Hematopoietic multipotent progenitor cell treated with erythropoietin and hydrocortisone succinate and interleukin-3 and kit ligand, for 17 days (in vitro differentiated cells): ENCODE measurements at places on chromosomes 3 and 15.

GRCh38 chr3:175155172-175155571 lies 296.0 kb downstream of the NAALADL2 start:
- no peak for DNase-seq

- DNase-seq, result no peak
Observed at GRCh38 chr3:129552287-129553050, 9.5 kb downstream of the H1-8 start.

DNA sequence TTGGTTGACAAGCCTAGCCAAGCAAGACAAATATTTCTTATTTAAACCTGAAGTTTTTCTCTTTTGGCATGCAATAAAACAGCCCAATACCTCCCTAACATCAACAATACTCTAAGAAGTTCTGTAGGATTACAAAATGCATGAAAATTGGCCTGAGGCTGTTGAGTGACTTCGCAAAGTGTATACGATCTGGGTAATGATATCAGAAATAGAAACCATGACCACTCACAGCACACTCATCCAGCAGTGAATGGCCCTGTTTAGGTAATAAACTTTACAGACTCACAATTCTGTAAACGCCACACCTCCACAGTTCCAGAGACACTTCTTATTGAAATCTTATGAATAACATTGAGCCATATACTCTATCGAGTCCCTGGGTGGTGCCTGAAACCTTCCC lies 83.0 kb upstream of the NAALADL2 start:
- DNase-seq, result no peak

DNA sequence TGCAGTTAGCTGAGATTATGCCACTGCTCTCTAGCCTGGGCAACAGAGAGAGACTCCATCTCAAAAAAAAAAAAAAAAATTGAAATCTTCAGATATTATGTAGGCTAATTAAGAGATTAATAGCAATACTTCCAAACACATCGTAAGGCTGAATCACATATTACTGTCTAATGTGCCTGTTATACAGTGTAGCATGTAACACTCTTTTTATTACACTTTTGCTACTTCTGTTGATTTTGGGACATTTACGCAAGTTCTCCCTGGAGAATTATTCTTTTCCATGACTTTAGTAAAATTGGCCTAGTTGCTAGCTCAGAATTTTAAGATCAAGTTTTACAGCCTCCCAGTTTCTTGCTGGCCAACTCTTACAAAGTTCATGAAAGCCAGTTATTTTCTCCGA lies 605.2 kb downstream of the NAALADL2 start:
- DNase-seq, result no peak

- DNase-seq, result no peak
Observed at GRCh38 chr15:39885099-39885777, 34.8 kb downstream of the GPR176 start.

DNA sequence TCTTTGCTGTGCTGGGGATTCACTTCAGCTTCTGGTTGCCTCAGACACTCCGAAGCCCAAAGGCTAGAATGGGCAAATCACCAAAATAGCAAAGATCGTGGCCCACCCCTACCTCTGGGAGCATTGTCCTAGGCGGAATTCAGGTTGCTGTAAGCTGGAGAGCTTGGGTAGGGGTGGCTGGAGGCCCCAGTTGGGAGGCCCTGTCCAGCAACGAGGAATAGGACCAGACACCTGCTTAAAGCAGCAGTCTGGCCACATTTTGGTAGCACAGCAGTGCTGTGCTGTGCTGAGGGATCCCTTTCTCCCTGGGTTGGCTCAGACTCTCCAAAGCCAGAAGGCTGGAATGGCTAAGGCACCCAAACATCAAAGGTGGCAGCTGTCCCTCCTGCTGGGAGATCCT lies 99.3 kb downstream of the CLDN1 start:
- no peak for DNase-seq

DNA sequence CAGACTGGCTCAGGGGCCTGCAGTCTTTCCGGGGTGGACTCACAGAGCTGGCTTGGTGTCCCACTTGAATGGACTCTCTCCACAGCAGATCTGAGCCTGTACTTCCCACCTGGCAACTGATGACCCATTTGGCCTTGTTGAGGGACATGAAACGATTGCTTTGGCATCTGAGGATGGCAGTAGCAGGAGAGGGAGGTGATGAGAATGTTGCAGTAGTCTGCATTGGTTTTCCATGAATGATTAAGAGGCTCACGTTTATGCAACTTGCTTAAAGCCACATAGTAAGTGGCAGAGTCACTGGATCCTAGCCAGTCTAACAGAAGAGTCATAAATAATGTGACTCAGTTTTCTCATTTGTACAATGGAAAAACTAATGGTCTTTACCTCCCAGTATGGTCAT lies 21.9 kb downstream of the IL20RB start:
- no peak for DNase-seq

DNA sequence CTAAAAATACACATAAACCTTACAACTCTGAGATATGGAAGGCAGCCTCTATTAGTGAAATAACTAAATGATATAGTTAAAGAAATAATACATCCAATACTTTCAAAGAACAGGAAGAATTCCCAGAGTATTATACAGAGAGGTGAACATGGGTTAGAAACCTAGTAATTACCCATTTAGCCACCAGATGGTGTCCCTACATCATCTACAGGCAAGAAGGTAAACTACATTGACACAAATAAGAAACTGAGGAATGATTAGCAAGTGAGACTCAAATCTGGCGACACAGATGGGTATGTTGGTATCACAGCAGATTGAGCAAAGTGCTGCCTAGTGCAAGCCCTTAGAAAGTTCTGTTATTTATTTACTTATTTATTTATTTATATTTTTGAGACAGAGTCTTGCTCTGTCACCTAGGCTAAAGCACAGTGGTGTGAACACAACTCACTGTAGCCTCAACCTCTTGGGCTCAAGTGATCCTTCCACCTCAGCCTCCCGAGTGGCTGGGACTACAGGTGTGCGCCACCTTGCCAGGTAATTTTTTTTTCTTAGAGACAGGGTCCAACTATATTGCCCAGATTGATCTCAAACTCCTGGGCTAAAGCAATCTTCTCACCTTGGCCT lies 28.2 kb downstream of the NEK4 start:
- DNase-seq, result peak; percentile 61

- no peak for DNase-seq
Observed at GRCh38 chr15:76140074-76140464, 80.3 kb downstream of the TMEM266 start.

GRCh38 chr15:80619680-80620079 lies 75.4 kb upstream of the ABHD17C start:
- DNase-seq, result no peak

GRCh38 chr3:21056293-21056692 lies 694.7 kb downstream of the ZNF385D start:
- no peak for DNase-seq

- no peak for DNase-seq
Observed at GRCh38 chr3:48222616-48223513, at the start of gene CAMP. Gene CAMP (plus strand): TSS chr3:48223495. CDS start chr3:48223512, 17 bp downstream.

DNA sequence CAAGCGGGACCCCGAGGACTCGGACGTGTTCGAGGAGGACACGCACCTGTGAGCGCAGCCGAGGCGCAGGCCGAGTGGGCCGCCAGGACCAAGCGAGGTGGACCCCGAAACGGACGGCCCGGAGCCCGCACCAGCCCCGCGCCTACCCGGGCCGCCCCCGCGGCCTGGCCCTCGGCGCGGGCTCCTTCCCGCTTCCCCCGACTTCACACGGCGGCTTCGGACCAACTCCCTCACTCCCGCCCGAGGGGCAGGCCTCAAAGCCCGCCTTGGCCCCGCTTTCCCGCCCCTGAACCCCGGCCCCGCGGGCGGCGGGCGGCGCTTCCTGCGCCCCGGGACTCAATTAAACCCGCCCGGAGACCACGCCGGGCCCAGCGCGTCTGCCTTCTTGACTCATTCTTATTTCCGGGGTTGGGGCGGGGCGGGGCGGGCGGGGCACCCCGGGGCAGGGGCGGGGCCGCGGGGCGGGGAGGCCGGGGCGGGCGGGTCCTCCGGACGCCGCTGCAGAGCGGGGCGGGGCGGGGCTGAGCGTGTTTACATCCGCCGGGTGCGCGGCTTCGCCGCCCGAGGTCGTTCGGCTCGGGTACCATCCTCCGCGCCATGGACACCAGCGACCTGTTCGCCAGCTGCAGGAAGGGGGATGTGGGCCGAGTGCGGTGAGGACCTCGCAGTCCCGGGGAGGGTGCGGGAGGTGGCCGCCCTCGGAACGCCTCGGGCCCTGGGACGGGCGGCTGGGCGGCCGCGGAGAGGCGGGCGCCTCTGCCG lies at the start of gene ABTB1:
Gene ABTB1, plus strand, starts transcription at position 524 of the 762 bp plus-strand sequence. Its CDS starts 74 bp downstream, at position 598.
- peak; percentile 87 for DNase-seq

- DNase-seq, result no peak
Observed at GRCh38 chr3:139897759-139898158, 37.2 kb upstream of the CLSTN2 start.

DNA sequence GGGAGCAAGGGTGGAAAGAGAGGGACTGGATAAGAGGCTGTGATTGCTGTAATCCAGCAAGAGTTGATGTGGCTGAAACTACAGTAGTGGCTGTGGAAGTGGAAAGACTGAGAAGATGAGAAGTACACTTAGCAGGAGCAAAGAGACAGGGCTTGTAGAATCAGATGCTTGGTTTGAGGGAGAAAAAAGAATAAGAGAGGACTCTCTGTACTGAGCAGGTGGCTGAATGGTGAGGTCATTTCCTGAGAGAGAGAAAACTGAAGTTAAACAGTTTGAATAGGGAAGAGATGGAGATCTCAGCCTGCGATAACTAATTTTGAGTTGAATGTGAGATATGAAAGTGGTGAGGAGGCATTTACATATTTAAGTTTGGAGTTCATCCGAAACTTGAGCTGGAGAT lies 95.8 kb upstream of the SLC25A36 start:
- no peak for DNase-seq

DNA sequence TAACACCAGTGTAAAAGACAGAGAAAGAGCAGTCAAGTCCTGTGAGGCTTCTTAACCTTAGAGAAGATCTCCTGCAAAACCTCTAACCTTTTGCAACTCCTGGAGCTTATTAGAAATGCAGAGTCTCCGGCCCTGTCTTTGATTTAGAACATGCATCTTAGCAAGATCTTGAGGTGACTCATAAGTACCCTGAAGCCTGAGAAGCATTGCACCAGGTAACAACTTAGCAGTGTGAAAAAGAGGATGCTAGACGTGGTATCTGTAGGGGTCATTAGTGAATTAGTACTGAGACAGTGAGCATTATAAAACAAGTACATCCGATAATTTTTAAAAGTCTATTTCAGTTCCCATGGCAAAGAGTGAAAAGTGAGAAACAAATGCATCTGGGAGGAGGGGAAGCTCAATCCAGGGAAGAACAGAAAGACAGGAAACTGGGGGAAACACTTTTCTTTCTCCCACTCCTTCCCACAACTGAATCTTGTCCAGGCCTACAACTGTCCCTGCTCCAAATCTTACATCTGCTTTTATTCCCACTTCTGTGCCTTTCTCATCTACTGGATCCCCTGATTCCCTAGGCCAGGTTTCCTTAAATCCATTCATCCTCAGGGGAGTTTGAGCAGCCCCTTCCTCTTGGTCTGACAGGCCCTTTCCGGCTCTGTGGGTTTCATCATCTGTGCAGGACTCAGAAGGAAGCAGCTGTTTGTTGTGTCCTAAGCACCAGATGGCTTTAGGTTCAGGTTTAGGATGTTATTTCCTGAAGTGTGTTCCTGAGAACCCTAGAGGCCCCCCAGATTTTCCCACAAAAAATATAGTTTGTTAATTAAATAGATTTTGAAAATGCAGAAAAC lies 128.1 kb upstream of the IL12A start:
- no peak for DNase-seq

- DNase-seq, result no peak
Observed at GRCh38 chr15:91067036-91067435, 33.0 kb upstream of the SV2B start.

GRCh38 chr3:45491344-45491743 lies 103.0 kb downstream of the LARS2 start:
- no peak for DNase-seq

DNA sequence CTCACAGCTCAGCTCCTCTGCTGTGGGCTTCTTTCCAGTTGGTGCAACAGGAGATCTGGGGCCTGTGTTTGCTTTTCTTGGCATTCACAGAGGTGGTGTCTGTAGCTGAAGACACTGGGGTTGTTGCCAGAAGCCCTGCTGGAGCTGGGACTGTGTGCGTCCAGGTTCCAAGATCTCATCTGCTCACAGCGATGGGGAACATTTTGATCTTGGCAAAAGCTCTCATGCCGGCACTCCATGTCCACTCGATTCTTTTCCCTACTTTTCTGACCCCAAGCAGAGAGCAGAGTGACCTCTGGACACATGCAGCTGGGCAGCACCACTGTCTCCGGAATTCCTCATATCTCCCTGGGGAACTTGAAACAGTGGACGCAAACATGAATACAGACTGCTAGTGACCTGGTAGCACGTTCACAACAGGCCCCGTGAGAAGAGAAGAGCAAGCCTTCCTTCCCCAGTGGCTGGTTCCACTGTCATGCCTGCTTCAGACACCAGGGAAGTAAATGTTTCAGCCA lies 36.1 kb upstream of the MECOM start:
- no peak for DNase-seq

DNA sequence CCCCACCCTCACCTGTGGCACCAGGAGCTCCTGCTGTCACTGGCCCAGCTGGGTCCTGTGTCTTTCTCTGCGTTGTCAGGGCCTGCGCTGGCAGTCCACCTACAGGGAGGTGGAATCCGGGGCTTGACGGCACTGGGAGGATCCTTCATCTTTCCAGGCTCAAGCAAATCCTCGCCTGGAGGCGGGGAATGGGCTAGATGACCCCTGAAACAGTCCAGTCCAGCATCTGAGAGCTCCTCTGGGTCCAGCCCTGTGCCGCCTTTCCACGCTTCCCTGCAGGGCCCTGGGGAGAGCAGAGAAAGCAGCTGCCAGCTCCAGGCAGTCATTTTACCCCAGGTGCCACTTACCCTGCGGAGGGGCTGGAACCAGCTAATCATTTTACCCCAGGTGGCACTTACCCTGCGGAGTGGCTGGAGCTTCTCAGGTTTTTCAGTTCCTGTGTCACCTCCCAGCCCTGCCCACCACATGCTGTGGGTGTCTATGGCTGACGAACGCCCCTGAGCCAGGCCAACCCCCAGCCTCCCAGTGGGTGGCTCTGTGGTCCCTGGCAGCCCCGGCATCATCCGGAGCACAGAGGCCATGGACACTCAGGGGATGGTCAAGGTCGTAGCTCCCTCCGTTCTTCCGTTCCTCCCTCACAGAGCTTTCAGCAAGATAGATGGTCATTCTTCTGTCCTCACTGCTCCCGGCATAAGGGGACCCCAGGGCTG lies 17.9 kb upstream of the ADIPOQ start:
- no peak for DNase-seq

GRCh38 chr3:158731938-158732855 lies at the start of gene RARRES1:
Gene RARRES1 (minus strand): TSS chr3:158732457. CDS start chr3:158732415, 42 bp downstream.
- DNase-seq, result peak; percentile 61

- DNase-seq, result no peak
Observed at GRCh38 chr3:51075221-51075775, 309.8 kb upstream of the MANF start.

DNA sequence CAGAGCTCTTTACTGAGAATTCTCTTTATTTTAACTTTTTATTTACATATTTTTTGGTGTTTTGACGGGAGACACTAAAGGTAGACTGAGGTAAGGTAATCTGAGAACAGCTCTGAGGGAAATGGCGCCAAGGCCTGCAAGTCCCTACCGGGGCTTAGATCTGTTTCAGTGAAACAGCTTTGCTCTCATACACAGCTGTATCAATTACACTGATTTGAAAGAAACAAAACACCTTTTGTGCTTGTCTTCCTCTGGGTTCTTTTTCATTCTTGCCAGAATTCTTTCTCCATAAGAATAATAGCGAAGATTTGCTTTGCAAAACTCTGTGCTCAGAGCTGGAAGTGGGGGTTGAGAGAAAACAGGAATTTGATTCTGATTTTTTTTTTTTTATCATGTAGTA lies 79.5 kb upstream of the PEX5L start:
- no peak for DNase-seq

GRCh38 chr3:134363381-134363755 lies 10.9 kb downstream of the AMOTL2 start:
- DNase-seq, result no peak

GRCh38 chr15:38072348-38073177 lies 138.1 kb downstream of the TMCO5A start:
- no peak for DNase-seq
